Activated CD8-positive, alpha-beta memory T cell treated with anti-CD3 and anti-CD28 coated beads for 24 hours (primary cell): ENCODE measurements at places on chromosomes 2 and 18.
A peak's percentile ranks its signal among the peaks of the same experiment; 100 is the strongest.

DNA sequence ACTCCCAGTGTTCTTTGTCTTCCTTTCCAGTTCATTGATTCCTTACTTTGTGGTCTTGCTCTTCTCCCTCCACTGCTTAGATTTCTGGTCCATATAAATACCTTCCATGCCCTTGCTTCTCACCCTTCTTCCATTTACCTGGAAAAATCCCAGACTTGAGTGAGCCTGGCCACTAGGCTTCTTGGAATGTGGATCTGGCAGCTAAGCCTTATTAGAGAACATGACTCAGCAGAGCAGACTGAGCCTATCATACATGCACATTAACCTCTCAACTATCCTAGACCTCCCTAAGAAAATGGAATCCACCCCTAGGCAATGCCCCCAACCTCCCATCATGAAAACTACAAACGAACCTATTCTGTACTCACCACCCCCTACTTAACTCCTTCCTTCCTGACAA lies 127.7 kb downstream of the RHBDD1 start:
- DNase-seq, result no peak

GRCh38 chr18:57523171-57523956 lies 63.1 kb downstream of the FECH start:
- no peak for DNase-seq

DNA sequence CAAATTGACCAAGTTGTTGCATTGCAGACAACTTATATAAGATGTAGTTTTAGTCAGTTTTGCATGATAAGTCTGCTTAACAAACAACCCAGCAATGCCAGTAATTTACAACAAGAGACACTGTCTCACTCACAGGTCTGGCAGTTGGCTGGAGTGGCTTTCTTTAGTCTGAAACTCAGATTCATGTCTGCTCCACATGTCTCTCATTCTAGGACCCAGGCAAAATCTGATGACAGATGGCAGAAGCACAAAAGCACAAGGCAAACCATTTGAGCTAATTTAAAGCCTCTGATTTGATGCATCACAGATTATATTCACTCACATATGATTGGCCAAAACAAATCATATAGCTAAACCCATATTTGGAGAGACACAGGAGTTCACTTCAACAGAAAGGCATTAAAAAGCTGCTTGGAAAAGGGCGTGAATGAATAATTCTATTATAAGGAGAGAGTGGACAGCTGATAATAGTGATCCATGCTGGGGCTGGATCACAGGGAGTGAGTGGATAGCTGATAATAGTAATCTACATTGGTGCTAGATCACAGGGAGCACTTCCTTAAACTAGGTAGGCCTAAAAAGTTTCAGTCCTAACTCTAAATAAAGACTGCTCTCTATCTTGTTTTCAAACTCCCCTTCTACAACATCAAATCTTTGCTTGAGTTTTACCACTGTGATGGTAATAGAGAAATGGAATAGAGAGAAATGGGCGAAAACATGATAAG lies 593.2 kb upstream of the ZNF804A start:
- DNase-seq, result no peak

- DNase-seq, result no peak
These were observed 69.2 kb downstream of the RFTN2 start for GRCh38 chr2:197606180-197606579.

GRCh38 chr2:29920631-29921559 lies 491 bp downstream of the ALK start:
- DNase-seq, result peak; percentile 60

DNA sequence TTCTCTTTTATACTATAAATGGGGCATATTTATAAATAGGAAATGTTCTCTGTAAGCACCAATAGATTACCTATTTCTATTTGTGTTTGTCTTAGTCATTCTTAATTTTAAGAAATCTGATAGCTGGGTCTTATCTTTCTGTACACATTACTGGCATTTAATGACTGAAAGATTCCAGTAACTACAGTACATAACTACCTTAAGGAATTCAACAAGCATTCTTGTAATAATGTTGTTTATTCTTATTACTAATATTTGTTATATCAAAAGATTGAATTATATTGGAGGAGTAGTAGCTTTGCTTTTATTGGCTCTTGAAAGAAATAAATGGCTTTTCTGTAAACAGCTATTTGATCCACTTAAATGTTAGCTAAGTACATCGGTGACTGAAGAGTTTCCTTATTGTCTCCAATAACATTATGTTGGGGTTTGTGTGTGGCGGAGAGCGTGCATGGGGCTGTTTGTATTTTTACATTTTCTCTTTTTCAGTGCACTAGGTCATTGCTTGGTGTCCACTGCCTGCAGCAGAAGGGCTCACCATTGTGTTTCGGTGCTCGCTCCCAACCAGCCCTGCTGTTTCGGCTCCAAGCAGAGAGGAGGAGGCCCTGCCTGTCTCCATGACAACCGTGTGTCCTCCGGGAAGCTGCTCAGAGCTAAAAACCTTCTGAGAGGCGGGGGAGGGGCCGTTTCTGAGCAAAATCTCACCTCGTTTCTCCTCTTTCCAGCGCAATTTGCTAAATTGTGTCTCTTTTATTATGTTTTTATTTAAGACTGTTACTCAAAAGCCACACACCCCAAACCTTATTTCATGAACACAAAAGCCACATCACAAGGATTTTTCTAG lies 112.5 kb upstream of the SLC38A11 start:
- no peak for DNase-seq

GRCh38 chr2:191637182-191638078 lies 40.5 kb upstream of the NABP1 start:
- DNase-seq, result no peak

DNA sequence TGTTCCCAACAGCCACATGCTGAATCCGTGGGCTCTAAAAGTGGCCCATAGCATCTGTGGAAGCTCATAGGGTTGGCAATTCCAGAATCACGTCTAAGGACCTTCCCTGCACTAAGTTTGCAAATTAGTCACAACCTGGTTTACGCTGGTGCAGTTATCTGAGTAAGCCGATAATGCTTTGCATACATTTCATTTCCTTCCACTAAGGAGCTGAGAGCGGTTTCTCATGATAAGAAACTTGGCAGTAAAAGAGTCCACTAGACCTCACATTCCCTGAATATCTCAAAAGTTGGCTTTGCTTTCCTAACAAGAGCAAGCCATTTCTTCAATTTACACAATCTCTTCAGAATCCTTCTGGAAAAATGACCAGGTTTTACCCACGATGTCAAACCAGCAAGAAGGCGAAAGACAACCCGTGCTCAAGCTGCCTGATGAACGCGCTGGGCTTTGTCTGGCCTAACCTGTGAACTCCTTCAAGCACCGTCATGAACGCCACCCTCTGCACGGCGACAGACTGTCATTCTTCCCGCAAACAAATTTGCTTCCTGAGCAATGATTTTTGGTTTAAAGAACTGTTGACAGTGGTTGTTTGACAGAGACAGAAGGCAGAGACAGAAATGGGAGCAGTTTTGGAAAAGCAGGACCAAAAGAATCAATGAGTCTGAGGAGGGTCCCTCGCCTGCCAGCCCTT lies 73.0 kb upstream of the COPS8 start:
- no peak for DNase-seq

DNA sequence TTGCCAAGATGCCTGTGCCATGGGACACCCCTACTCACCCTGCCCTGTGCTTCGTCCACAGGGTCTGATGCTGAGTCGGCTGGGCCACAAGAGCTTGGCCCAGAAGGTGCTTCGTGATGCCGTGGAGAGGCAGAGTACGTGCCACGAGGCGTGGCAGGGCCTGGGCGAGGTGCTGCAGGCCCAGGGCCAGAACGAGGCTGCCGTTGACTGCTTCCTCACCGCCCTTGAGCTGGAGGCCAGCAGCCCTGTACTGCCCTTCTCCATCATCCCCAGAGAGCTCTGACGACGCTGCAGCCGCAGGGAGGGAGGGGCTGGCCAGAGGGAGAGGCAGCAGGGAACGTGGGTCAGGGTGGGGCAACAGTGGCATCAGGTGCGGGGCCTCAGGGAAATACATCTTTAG lies 81.5 kb downstream of the STPG4 start:
- no peak for DNase-seq

DNA sequence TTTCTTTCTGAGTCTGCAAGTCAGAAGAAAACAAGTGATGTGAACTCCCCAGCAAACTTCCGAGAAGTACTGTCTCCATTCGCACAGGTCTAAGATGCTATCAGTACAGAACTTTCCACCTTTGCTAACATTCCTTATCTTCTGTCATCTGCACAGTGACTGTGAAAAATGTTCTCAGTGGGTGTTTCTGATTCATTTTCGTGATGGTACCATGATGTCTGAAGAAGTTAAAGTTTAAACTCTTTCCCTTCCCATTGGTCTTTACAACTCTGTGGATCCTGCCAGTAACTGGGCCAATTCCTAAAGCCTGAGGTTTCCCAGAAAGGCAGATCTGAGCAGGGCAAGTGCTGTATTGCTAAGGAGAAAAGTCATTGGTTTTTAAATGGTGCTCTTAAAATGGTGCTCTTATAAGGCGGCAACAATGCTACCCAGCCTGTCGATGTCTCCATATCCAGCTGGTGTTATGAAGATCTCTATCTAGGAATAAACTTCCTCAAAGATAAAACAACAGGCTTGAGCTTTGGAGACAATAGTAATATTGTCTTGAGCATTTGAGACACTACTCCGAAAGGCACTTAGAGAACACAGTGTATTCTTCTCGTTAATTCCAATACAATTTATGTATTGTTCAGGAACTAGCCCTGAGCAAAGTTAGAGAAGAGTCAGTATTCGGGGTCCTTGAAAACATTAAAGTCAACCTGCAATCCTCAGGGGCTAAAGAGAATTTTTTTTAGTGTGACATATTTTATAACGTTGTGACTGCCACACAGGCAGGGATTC lies 232.3 kb downstream of the OSR1 start:
- DNase-seq, result no peak

DNA sequence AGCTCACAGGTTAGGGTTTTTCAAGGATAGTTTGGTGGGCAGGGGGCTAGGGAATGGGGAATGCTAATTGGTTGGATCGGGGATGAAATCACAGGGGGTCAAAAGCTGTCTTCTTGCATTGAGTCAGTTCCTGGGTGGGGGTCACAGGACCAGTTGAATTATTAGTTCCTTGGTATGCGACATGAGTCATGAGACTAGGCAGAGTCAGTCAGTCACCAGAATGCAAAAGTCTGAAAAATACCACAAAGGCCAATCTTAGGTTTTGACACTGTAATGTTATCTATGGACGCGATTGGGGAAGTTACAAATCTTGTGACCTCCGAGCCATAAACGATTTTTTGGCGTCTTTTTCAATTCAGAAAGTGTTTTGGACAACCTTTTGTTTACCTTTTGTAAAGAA lies 101.2 kb downstream of the ZNF519 start:
- no peak for DNase-seq

GRCh38 chr18:59881728-59882656 lies 17.8 kb upstream of the PMAIP1 start:
- DNase-seq, result no peak

GRCh38 chr2:160892204-160892603 lies 268.0 kb upstream of the TANK start:
- no peak for DNase-seq

- DNase-seq, result no peak
These were observed 36.7 kb upstream of the ARL4C start for GRCh38 chr2:234533626-234534025.

DNA sequence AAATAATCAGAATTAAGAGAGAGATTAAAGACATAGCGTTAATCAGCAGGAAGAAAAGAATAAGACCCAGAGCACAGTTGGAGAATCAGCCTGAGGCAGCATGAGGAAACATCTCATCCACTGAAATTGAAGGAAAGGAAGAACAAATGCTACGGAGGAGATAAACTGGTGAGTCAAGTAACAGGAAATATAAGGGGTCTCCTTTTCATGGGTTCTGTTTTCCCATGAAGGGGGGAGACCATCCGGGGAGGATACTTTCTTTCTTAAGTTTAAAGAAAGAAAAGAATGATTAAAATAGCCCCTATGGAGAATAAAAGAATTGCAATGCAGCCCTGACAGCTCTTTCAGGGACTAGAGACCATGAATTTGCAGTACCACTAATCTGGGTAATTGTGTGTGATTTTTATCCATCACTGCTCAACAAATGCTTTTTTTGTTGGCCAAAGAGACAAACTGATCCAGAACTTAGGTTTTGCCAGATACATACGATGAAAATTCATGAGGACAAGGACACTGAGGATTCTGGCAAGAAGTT lies 17.7 kb downstream of the ROCK2 start:
- no peak for DNase-seq

- DNase-seq, result no peak
These were observed 111.2 kb upstream of the CD226 start for GRCh38 chr18:70058916-70059315.

DNA sequence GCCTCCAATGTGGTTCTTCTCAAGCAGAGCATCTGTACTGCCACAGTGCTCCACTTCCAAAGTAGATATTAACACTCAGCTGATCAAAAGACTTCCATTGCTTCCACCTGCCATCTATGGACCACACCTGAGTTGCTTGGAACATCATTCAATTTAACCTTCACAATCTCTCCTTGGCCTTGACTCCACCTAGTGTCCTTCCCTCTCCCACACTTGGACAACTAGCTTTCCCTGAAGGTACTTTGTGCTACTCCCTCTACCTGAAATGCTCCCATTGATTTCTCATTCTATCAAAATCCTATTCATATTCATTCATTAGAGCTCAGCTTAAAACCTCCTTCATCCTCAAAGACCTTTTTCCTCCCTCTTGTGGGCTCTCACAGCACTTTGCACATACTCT lies 48.7 kb downstream of the SOWAHC start:
- no peak for DNase-seq

DNA sequence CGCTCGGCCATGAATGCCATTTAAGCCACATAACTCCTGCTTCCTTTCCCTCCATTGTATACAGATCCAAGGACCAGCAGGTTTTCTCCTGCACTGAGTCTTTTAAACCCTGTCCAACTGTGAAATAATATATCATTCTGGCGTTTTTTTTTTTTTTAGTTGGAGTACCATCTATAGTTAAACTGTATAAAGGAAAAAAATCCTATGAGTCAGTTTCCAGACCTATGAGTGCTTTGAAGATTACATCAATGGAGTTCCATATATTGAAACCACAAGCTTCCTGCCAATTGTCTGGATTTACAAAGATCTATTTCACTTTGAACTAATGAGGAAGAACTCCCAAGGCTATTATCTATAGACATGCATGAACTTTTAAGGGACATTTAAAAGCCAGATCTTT lies 2.4 kb upstream of the MALT1 start:
- no peak for DNase-seq

DNA sequence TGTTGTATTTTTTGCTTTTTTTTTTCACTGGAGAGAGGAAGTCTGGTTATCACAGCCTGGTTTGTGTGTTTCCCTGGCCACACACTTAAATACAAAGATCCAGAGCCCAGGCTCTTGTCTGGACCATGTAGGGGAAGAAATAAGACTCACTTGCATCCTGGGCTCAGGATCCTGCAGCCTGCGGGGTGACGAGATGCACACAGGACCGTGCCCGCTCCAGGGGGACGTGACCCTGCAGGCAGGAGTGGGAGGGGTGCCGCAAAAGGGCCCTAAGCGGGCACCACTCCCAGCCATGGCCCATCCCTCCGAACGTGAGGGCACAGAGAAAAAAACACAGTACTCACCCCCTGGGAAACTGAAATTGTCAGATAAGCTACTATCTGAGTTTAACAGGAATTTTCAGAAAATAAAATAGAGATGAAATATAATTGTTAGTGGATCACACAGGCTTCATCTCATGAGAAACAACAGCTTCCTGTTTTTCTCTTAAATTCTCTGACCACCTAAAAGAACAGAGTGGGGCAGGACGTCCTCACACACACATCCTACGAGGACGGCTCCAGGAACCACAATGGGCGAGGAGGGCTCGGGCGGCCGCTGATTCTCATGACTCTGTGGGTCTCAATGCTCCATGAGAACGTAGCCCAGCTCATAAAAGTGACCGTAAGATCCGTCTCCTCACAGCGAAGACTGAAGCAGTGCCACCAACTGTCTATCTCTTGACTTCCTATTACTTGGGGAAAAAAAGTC lies 142.6 kb upstream of the ALKAL2 start:
- peak; percentile 61 for DNase-seq

GRCh38 chr2:72789241-72789640 lies 36.6 kb downstream of the EXOC6B start:
- DNase-seq, result no peak
